ENCODE measurements at places on chromosomes 3 and 15. TPM values are rescaled to one million over a fixed set of nuclear protein-coding genes. Genes with fewer than 3 reads are reported as not detected.

- no peak overlapping the region for H3K4me3 ChIP-seq
- H3K4me1 ChIP-seq = no peaks in the 10 kb centered on the region
- H3K27me3 ChIP-seq = peaks cover 7% of the 10 kb centered on the region
- H3K36me3 ChIP-seq = no peaks in the 10 kb centered on the region
Measured at GRCh38 chr15:83998486-83998885, 237.1 kb upstream of the GOLGA6L4 start.

DNA sequence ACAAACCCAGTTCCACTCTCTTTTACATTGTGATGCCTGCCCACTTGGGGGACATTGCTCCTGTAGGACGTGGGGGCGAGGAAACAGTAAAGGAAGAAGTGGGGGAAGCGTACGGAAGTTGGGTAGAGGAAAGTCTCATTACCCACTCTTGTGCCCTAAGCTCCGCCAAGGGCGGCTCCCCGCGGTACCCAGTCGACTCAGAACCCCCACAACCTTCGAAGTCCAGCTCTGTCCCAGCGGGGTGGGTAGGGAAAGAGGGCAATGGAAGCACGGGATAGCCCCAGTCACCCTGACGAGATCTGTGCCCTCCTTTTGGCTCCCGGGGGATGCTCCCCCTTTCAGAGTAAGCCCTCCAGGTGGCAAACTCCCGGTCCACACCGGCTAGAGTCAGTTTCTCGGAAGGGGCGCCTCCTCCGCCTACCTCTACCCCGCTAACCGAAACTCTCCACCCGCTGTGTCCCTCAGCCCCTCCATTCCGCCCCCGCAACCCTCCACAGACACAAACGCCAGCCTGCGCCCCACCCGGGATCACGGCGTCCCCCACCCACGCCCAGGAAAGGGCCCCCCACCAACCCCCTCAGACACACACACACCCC lies 527 bp downstream of the CSNK1G1 start:
- peaks cover 15% of the 10 kb centered on the region for H3K4me1 ChIP-seq
- peak overlapping the region; percentile 95 for H3K4me3 ChIP-seq
- DNase-seq = no peak

- H3K4me1 ChIP-seq = peaks cover 5% of the 10 kb centered on the region
- H3K4me3 ChIP-seq = no peak overlapping the region
- no peak for DNase-seq
- H3K27me3 ChIP-seq = no peaks in the 10 kb centered on the region
- H3K27ac ChIP-seq = no peak overlapping the region
- H3K36me3 ChIP-seq = peaks cover 3% of the 10 kb centered on the region
Measured at GRCh38 chr3:111913163-111913763, 54.2 kb downstream of the PHLDB2 start.

DNA sequence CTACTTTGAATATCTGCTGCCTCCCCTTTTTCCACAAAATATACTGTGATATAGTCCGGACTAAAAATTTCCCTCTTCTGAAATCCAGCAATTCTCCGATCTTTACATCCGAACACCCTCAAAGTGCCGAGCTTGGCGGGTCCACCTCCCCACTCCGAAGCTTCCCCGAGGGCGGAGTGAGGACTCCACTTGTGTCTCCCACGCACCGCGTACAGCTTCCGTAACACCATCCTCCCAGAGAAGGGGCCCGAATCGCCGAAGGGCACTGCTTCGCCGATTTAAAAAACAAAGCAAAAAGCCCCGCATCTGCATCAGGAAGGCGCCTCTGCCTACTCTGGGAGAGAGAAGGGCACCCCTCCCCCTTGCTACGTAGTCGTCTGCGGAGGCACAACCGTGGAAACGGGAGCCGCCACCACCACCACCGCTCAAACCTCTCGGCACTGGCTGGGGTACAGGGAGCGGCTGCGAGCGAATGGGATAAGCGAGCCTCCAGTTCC lies 551 bp downstream of the NCBP2 start:
- peak overlapping the region; percentile 99 for H3K4me3 ChIP-seq
- DNase-seq = peak; percentile 40
- peaks cover 35% of the 10 kb centered on the region for H3K4me1 ChIP-seq
- H3K27me3 ChIP-seq = no peaks in the 10 kb centered on the region

DNA sequence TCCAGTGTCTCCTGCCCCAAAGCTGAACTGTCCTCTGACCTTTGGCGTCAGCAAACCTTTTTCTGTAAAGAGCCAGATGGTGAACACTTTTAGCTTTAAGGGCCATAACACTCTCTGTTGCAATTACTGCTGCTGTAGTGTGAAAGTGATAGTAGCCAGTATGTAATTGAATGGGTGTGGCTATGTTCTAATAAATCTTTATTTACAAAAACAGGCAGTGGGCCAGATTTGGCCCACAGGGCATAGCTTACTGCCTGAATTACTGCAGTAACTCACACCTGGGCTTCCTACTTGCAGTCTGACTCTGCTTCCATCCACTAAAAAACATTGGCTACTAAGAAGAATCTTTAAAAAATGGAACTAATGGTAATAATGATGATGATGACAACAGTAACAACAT lies 68.0 kb upstream of the SLC6A11 start:
- H3K4me3 ChIP-seq = no peak overlapping the region
- H3K27me3 ChIP-seq = peaks cover 30% of the 10 kb centered on the region
- no peak overlapping the region for H3K27ac ChIP-seq
- no peak for DNase-seq

DNA sequence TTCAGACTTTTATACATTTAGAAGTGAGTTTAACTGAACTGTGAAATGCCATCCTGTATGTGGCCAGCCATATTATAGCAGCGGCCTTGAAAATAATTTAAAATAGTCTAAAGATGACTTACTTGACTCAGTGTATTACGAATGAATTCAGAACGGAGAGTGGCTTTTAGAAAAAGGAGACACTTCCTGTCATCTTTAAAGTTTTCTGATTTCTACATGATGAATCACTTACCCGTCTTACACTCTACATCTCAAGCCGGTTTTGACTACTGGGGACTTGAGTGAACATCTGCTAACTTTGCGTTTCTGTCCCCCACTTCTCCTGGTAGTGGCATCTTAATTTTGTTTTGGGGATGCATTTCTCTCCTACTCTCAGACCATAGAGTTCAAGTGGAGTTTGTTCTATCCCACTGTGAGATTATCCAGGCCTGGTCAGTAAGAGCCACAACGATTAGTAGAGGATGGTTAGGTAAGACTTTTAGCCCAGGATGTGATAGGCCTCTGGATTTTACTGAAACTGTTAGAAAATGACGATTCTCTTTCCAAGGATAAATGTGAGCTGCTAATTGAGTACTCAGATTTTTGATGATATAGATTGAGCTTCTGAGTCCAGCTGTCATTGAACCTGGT lies 175.4 kb upstream of the CADPS start:
- H3K27me3 ChIP-seq = no peaks in the 10 kb centered on the region
- no peak for DNase-seq
- H3K27ac ChIP-seq = no peak overlapping the region
- H3K4me1 ChIP-seq = no peaks in the 10 kb centered on the region

DNA sequence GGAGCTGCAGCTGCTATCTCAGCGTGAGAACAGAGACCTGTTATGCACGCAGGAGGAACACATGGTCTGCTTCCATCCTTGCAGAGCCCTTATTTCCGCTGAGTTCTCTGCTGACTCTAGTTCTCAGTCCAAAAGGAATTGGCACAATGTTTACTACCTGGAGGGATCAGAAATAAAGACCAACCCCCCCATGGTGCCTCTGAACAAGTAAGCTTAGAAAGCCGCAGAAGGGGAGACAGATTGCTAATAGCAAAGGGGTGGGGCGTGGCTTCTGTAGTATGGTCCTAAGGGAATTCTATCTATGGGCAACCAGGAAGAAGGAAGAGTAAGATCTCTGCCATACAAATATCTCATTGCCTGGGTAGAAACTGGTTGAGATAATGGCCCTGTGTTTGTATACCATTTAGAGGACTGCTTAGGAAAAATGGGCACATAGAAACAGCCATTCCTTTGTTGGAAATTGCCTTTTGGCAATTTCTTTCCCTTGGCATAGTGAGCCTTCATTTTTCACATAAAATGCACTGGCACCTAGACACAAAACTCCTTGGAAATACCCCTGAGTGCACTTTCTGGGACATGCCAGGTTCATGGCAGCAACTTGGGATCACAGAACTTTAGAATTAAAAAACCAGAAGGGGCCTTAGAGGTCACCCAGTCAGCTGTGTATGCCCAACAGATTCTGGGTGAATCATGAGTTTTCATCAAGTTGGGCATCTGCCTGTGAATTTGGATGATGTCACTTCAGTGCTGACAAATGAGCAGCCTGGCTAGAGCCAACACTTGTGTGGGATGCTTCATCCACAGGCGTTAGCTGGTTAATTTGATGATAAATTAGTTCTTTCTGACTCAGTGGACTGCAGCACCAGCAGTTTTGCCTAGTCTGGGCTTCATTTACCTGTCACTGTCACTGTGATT lies 57.4 kb upstream of the STXBP5L start:
- no peak for DNase-seq
- H3K4me3 ChIP-seq = no peak overlapping the region
- H3K36me3 ChIP-seq = no peaks in the 10 kb centered on the region
- H3K4me1 ChIP-seq = no peaks in the 10 kb centered on the region
- no peak overlapping the region for H3K27ac ChIP-seq

MORC1 gene
- not detected for total RNA-seq

APH1B gene
- total RNA-seq = 17.6 TPM

KCNMB2 gene
- not detected for total RNA-seq

DLEC1 gene
- total RNA-seq = 16.3 TPM

CKMT1B gene
- not detected for total RNA-seq

Measured in T-helper 17 cell (primary cell).